ENCODE measurements at places on chromosomes 11 and 22.

DNA sequence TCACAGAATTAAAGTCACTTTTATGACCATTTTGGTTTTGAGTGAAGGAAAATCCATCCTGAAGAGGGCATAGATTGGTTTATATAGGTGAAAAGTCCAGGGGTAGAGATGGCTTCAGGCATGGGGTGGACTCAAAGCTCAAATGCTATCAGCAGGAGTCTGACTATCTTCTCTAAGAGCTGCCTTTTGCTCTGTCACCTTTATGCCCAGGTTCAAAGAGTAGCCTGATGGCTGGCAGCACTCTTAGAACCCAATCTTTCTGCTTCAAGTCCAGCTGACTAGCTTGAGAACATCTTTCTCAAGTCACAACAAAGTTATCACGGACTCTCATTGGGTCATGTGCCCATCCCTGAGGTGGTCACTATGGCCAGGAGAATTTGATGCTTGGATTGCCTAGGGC is 27.2 kb upstream of the SWAP70 start:
- DNase-seq, result no peak

DNA sequence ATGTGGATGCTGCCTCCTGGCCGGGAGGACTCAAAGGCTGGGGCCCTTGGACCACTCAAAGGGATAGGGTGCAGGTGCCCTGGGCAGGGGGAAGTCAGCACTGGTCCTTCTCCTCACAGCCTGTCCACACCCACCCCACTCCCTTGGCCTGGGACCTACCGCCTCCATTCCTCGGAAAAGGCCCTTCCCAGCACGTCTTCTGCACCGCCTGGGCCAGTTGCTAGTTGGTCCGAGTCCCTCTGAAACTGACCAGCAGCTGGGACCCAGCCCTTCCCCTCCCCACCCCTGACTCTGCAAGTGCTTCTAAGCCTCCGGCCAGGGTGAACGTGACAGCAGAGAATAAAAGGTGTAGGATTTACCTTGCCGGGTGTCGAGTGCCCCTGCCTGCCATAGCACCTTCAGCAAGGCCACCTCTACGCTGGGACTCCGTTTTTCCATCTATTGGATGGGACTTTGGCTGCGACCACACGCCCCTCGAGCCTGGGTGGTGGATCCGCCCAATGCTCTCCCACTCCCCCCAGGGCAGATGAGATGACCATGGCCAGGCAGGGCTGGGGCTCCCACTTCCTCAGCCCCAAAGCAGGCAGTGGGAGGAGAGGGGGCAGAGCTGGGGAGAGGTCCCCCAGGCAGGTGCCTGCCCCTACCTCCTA is 37.3 kb downstream of the OSBPL5 start:
- no peak for DNase-seq

- DNase-seq, result no peak
Observed at GRCh38 chr11:119676461-119677020, 52.5 kb downstream of the NECTIN1 start.

GRCh38 chr11:134701564-134702165 is 289.6 kb upstream of the B3GAT1 start:
- DNase-seq, result no peak

DNA sequence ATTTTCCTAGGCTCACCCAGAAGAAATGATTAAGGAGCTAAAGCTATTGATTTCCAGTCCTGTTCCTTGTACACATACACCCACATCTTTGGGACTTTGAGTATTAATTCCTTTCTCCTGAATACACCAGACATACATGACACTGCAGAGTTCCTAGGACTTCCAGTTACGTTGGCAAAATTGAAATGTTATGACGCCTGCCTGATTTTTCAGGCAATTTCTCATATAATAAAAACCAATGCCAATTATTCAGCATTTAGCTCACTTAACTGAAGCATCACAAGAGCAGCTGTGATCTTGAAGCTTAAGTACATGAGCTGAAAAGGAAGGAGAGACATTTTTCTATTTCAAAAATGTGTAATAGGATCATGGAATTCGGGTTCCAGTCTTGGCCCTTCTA is 4.5 kb downstream of the CLMP start:
- no peak for DNase-seq

GRCh38 chr22:43315687-43316217 is 27.4 kb downstream of the SCUBE1 start:
- DNase-seq, result no peak

GRCh38 chr11:93143186-93143585 is 54.6 kb downstream of the SLC36A4 start:
- DNase-seq, result no peak

DNA sequence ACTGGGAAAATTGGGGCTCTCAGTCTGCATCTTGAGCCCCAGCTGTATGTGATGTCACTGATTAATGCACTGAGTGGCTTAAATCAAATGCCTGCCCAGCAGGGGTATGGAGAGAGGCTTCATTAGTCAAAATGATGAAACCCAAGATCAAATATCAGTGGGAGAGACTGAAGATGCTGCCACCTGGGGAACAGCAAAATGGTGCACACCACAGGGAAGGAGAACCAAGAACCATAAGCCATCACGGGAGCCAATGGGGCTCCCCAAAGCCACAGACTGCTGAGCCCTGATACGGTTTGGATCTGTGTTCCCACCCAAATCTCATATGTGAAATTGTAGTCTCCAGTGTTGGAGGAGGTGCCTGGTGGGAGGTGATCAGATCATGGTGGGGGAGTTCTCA is 85.6 kb downstream of the CTTN start:
- no peak for DNase-seq

DNA sequence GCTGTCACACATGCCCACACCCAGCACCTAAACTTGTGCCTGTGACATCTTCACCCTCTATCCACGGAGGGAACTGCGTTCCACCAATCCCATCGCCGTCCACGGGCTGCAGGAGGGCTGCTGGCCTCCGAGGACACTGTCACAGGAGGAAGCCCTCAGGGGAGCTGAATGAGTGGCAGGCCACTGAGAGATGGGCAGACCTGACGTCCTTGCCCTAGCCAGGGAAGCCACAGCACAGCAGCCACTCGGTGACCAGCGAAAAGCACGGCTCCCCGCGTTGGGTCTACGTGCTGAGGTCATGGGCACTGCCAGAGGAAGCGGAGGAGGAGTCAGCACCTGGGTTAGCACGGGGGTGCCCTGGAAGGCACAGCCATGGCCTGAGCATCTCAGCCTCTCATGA is 50.5 kb downstream of the IGSF9B start:
- DNase-seq, result no peak

DNA sequence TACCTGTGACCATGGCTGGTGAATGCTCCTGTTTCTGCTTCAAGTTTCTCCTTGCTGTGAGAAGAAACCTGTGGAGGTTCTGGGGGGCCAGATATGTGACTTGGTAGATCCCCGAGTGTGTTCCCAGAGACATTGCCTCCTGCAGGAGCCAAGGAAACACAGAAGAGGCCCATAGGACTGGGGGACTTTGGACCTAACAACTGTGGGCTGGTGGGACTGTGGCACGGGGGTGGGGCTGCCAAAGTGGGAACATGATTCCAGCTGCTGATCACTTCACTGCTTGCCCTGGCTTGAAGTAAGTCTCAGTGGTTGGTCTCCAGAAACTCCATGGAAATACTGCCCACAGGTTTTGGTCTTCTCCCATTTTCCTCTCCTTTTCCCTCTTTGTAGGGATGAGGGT is 4.1 kb upstream of the NR1H3 start:
- DNase-seq, result no peak

DNA sequence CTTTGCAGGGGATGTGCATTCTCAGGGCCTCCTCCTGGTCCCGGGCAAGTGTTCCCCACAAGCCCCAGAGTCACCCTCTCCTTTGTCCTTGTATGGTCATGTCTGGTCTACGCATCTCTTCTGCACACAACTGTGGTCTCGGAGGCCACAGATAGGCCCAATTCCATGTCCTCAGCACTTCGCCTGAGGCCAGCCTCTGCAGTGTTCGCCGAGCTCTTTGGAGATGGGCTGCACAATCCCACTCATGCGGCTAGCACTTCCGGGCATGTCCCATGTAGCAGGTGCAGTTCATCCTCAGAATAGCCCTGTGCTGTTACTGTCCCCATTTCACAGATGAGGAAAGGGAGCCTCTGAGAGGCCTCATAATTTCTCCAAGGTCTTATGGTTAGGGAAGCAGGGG is 7.6 kb downstream of the PARVG start:
- no peak for DNase-seq

- DNase-seq, result peak; percentile 46
Observed at GRCh38 chr22:42188808-42189447, 58.3 kb upstream of the CYP2D6 start.

GRCh38 chr22:20606041-20606783 is 98.8 kb downstream of the MED15 start:
- peak; percentile 72 for DNase-seq

DNA sequence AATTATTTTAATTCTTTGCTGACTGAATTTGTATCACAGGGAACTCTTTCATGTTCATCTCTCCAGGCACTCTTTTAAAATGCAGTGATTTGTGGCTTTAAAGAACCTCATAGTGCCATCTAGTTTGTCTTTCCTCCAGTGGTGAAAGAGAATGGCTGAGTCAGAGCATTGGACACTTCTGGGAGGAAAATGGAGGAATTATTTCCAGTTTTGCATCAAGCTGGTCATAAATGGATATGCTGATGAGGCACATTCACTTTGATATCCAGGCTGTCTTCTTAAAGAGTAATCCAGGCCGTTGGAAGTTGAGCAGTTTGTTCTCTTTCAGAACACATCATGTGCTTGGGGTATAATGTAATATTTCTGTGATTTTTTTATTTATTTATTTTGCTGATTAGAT is 273.7 kb downstream of the DDX10 start:
- no peak for DNase-seq

- DNase-seq, result peak; percentile 28
Observed at GRCh38 chr11:55942785-55943392, 6.7 kb upstream of the OR5I1 start.

DNA sequence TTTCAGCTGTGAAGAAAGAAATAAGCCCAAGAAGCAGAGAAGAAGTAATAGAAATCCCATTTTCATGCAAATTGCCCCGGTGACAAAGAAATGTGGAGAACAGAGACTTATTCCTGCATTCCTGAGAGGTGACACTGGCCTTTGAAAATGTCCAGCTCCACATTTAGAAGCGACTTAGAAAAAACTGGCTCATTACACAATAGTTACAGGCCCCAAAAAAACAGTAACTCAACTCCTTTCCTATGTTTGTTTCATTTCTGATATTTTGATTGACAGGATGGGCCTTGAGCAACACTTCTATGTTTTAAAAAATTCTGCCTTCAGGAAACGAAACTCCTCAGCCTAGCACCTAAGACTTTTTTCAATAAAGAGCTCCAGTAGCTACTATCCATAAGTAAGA is 726.9 kb upstream of the TENM4 start:
- DNase-seq, result no peak

DNA sequence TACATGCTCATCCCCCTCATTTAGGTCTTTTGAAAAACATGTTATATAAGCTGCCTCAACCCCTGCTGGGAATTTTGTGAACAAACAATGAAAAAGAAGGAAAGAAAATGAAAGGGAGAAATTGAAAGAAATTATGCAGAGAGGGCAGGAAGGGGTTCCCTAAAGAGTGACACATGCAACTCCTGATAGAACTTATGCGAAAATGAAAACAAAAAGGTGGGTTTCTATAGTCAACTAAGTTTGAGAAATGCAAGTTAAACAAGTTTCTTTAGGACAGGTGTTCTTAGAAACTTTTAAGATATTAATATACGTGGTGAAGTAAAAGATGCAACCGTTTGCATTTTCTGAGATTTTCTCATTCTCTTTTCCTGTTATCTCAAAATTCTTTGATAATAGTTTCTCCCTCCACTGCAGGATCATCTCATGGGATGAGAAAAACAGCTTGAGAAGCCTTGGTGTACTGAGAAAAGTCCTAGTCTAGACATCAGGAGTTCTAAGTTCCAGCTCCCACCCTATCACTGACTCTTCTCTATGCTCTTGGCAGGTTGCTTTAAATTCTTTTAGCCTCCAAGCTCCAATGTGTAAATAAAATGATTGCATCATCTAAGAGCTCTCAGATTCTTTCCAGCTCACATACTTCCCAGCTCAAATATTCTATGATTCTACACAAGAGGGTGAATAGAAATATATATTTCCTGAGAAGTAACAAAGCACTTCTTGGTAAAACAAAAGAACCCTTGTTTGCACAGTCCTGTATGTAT is 109.2 kb downstream of the FAM76B start:
- DNase-seq, result no peak

DNA sequence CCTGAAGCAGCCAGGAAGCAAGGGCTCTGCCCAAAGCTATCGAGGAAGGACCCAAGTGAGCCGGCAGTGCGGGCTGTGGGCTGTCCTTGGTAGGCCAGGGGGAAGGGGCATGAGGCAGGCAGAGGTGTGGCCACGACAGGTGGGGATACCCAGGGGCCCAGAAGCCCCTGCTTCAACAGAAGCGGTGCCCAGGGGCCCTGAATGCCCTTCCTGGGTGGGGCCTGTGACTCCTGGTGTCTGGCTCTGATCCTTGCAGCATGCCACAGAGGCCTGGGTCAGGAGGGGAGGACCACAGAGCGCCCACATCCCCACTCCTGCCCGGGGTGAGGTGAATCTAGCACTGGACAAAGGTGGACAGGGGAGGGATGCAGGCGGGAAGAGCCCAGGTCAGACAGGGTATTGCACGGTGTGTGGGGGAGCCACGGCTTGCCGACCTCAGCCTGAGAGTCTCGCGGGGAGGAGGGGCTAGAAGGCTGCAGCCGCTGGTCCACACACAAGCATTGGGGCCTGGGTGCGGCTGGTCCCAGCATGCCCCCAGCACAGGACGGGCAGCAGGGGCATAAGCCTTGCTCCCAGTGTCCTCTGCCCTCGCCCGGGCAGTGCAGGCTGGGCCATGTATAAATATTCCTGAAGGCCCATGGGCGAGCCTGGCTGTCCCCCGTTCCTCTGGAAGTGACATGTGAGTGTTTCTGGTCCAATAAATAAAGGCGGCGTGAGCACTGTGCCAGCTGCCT is 19.0 kb downstream of the MAFF start:
- no peak for DNase-seq

DNA sequence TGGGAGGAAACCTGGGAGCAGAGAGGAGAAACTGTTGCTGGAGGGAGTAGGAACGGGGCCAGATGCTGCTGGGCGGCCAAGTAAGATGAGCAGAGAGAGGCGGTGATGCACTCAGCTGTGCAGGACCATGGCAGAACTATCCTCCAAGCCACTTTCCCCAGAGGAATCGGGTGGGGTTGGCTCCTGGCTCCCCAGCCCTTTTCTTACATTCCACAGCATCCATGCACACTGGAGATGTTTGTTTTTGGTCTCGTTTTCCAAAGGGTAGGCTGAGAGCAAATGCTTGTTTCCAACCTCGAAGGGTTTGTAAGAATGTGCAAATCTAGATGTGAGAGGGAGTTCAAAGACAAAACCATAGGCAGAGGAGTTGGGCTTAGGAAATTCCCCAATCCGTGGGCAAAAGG is 73.2 kb downstream of the DBX1 start:
- no peak for DNase-seq

- DNase-seq, result no peak
Observed at GRCh38 chr22:31681349-31682345, 19.6 kb upstream of the PISD start.

DNA sequence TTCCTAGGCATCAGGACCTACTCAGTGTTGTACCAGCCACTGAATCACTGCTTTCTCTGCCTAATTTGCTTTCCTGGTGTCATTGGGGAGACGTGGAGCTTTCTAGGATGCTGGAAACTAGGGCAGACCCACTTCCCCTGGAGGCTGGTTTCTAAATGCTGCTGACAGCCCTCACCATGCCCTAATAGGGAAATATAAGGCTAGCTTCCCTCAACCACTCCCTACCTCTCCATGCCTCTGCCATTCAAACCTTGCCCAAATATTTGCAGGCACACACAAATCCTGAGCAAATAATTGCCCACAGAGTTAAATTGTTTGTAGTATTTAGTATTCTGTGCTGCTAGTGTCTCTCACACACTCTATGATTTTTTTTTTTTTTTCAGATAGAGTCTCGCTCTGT is 310.2 kb downstream of the DDX10 start:
- DNase-seq, result no peak

Data from foreskin keratinocyte (primary cell).